Hematopoietic multipotent progenitor cell treated with erythropoietin and hydrocortisone succinate and interleukin-3 and kit ligand, for 6 days (in vitro differentiated cells): ENCODE measurements at places on chromosomes 1 and 21.

DNA sequence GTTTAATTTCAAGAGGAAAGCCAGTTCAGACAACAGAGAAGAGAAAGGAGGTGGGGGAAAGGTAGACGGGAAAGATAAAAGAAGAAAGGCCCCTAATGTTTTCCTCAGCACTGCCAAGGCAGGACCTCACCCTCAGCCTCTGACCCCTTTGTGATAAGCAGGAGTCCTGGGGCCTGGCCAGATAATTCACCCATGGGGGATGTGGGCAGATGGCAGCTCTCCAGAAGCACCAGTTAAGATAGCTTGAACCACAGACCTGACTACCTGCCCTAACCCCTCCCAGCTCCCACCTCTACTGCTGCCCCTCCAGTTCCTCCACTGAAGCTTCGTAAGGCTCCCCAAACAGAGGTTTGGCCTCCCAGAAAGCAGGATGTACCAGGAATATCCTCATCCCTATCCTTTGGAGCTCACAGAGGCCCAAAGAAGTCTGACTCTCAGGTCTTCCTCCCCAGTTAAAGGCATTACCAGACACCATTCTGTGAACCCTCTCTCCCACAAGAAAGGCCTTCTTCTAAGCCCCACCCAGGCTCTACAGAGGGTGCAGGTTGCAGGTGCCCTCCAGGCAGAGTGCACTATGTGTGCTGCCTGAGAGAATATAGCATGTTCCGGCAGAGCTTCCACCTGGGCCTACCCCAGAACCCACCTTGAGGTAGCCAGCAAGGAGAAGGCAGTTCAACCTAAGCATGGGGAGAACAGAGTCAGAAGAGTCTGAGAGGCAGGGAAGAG lies 9.2 kb upstream of the SNAPIN start:
- peak; percentile 92 for DNase-seq

DNA sequence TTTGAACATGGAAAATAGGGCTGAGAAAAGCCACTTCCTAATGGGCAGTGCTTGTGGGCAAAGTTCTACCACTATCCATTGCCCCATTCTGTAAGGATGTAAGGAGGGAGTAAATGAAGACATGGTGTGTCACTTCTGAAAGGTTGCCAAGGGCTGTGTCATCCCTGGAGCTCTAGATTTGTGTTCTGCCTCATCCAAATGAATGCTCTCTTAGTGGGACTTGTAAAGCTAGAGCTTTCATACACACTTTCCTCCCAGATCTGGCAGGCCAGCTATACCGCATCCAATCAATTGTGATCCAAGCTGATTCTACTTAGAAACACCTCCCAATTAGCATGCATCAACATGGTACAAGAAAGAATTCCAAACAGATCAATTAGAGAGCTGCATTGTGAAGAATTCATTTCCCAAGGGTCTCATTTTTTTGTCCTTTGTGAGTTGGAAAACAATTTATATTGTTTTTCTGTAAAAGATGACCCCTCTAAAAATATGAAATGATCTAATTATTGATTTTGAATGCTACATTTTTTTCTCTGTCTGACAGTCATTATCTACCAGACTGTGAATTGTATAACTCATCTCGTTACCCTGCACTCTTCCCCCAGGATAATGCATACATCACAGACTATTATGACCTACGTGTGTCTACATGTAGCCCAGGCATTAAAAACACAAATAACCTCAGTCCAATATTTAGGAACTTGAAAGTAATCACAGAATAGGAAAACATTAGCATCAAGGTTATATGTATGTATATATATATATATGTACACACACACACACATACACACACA lies 117.1 kb upstream of the DUSP10 start:
- DNase-seq = no peak

DNA sequence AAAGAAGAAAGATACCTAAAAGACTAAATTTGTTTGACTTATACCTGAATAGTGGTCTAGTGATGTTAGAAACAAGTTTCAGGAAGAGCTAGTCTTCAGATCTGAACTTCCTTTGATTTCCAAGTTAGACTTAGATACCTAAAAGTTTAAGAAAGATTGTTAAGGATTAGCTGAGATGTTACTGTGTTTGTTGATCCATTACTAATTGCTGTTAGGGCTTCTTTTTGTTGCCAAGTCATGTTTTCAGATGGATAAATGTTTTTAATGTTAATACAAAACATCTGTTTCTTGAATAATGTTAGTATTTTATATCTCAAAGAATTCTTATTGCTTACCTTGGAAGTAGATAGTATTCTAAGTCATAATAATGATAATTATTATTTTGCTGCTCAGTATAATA lies 11.6 kb downstream of the GNAI3 start:
- DNase-seq = no peak

- no peak for DNase-seq
Measured at GRCh38 chr21:17979763-17980162, 160.6 kb upstream of the C21orf91 start.

DNA sequence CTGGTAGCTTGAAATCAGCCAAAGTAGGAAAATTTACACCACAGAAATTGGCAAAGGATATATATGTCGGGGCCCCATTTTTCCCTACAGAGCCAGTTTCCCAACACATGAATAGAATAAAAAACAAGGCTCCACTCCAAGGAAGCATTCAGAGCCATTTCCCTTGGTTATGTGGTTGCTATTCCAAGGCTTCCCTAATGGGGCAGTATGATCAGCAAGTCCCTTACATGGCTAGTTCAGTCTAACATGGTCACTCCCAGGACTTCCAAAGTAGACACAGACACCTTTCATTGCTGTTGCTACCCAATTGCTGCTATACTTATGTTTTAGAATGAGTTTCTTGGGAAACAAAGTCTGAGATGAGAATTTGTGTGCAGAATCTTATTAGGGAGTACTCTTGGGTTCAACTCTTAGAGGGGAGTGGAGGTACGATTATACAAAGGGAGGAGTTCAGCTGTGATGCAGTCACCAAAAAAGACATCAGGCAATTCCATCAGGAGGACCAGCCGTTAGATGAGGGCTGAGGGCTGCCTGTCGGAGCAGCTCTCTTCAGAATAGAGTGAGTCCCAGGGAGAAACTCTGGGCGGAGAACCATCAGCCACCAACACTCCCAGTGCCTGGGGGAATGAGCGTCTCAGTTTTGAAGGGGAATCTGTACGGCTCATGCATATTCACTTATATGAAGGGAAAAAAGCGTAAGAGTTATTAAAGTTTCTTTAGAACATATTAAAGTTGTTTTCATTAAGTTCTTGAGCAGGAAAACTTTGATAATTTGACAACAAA lies 92.9 kb downstream of the C21orf91 start:
- DNase-seq = no peak

DNA sequence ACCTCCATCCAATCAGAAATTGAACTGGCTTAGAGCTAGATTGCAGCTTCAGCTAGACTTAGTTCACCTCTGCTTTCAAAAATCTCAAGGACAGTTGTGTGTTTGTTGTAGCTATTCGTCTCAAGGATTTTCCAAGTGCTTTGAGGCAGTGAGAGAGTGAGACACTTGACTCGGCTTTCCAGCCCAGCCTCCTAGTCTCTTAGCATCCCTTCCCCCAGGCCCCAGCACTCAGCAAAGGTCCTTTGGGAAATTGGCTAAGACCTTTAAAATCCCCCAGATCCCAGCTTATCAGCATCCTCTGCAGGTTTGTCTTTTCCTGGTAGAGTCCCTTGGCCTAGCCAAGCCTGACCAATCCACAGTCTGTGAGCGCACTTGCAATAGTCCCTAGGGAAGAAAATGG lies 47.9 kb upstream of the PROX1 start:
- DNase-seq = no peak

DNA sequence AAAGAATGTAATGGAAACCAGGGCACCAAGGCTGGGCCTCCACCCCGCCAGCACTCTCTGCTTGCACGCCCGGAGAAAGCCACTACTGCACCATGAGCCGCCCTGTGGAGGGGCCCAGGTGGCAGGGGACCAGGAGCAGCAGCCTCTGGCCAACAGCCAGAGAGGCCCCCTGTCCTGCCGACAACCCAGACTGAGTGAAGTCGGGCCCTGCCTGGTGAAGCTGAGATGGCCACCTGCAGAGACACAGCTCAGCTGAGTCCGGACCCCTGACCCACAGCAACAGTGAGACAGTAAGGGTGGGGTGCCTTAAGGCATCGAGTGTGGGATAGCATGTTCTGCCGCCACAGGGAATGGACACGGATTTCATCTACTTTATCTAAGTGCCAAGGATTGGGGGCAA lies 28.9 kb downstream of the WDR4 start:
- DNase-seq = no peak

- peak; percentile 95 for DNase-seq
Measured at GRCh38 chr1:203267347-203267846, 37.9 kb upstream of the BTG2 start.

DNA sequence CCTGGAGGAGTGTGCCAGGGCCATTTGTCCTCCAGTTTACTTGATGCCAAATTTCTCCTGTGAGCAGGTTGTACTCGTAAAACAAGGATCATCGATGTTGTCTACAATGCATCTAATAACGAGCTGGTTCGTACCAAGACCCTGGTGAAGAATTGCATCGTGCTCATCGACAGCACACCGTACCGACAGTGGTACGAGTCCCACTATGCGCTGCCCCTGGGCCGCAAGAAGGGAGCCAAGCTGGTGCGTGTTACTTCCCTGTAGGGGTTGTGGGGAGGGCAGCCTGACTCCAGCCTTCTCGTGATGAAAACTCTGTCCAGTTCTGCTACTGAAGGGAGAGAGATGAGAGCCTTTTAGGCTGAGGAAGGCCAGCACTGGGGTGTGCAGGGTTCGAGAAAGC lies 2.2 kb downstream of the RPS8 start:
- no peak for DNase-seq

- no peak for DNase-seq
Measured at GRCh38 chr1:52920791-52921291, 699 bp downstream of the ECHDC2 start.

GRCh38 chr1:52096216-52096615 lies 40.1 kb downstream of the BTF3L4 start:
- DNase-seq = no peak

GRCh38 chr1:88581703-88582102 lies 102.4 kb upstream of the PKN2 start:
- no peak for DNase-seq

DNA sequence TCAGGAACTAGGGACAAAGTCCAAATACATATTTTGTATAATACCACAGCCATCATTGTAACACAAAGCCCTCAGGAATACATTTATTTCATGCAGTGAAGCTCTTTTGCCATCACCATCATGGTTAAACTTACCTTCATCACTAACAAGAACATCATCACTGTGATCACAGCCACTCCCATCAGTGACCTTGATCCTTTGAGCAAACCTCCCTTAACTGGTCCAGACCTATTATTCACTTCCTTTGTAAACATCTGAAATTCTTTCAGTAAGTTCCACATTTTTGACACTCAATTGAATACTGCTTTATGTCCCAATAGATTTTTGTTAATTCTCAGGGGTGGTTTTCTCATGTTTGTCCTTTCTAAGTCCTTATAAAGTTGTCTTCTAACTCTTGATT lies 16.2 kb upstream of the KPRP start:
- no peak for DNase-seq
